ENCODE measurements at places on chromosomes 4 and X.
A peak's percentile ranks its signal among the peaks of the same experiment; 100 is the strongest.

GRCh38 chr4:79445371-79445781 lies 37.3 kb upstream of the GK2 start:
- DNase-seq = no peak

DNA sequence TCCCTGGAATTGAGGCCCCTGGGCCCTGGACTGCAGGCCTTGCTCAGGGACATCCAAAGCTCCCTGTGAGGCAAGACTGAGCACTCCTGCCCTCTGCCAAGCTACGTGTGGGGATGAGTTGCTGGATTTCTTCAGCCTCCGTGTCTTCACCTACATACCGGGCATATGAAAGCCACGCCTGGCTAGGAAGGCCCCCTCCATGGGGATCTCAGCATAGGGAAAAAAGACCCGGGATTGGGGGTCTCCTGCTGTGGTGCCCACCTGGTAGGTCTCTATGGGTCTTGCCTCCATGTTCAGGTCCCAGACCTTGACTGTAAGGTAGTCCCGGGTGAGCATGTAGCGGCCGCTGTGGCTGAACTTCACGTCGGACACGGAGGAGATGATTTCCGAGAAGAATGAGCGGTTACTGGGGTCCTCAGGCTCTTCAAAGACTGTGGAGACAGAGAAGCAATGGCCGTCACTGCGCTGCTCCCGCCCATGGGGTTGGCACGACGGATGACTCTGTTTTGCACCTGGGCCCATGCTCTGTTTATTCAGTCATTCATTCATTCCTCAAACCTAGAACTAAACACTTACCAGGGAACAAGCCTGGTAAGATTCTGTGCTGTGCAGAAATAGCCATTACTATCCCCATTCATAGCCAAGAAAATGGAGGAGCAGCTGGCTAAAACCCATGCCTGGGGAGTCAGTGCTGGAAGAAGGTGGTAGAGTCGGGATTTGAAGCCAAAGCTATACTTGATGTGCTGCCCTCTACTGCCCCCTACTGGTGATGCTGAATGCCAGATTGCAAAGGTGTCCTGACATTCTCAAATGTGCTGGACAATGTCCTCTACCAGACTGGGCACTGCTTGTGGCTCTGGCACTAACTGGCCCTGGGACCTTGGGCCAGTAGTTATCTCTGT lies 63.9 kb downstream of the WFS1 start:
- DNase-seq = no peak

DNA sequence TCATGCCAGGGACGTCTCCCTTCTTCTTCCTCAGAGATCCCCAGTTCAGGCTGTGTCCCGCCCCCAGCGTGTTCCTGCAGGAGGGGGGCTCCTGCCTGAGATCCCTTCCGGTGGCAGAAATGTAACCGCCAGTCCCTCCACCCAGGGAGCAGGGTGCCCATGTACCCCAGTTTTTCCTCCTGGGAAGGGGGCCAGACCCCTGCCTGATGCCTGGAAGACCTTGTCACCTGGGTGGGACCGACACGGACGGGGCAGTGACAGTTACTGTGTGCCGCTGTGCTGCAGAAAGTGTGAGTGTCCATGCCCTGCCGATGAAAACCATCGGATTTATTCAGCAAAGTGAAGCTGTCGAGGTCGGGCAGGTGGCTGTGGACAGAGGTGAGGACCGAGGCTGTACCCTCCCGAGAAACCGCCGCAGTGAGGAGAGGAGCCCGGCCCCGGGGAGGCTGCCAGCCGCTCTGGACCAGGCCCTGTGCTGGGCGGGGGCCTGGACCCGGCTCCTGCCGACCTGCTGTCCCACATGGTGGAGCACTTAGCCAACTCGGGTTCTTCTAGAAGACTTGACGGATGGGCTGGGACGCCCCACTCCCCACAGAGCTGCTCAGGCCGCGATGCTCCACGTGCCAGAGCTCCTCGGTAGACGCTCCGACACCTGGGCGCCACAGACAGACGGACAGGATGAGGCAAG lies 36.7 kb upstream of the HMX1 start:
- DNase-seq = no peak

DNA sequence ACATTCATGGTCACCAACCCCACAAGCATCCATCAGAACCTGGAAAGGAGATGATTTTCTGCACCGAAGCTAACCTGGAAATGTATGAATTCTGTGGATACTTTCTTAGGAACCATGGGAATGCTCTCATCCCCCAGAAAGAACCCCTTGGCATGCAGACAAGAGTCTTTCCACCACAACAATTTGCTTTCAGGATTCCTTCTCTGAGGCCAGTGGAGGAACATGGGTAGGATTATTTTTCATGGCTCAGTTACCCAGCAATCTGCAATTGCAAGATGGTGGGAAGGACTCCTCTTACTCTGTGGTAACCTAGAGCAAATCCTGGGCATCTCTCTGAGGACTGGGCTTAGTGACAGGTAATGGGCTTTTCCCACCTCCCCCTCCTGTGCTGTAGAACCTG lies 131.9 kb upstream of the MSX1 start:
- DNase-seq = no peak

DNA sequence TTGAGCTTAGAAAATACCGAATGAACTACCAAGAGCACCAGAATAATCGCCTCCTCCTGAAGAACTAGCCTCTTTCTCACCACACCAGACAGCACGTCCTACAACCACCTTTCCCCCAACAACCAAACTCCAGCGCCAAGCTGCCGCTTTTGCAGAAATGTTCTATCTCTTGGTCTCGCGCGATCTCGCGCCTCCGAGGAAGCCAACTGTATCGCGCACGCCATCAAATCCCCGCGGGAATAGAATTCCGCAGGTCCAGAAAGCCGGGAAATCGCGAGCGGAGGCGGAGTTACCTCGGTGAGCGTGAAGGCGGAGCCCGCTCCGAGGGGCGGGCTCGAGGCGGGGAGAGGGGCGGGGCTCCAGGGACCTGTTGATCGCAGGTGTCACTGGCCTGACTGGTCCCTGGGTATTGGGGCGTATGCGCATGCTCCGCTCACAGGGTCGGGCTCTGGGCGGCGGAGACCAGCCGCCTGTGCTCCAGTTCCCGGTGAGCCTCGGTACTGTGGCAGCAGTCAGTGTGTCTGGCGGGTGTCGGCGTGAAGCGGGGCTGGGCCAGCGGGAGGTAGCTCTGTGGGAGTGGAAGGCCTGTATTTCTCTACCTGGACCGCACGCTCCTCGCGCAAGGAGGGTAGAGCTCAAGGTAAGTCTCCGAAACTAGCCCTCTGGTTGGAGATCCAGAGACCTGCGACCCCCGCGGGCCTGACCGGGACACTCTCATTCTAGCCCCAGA lies at the start of gene USP53:
Gene USP53, plus strand, starts transcription at position 480 of the 730 bp plus-strand sequence. CDS start 27,047 bp downstream, outside the sequence.
- peak; percentile 99 for DNase-seq

DNA sequence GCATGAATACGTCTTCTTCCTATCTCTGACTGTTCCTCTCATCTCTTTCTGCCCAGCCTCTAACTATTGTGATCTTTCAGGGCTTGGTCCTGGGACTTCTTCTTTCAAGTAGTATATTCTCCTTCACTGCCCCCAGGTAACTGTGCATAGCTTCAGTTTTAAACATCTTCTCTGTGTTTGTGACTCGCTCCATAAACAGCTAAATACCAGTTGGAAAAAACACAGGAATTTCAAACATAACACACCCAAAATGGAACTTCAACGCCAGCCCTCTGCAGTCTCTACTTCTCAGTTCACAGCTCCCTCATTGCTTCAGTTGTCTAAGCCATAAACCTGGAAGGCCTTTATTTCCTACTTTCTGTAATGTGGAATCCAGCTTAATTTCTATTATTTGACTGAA lies 16.6 kb downstream of the TRIML2 start:
- DNase-seq = no peak

DNA sequence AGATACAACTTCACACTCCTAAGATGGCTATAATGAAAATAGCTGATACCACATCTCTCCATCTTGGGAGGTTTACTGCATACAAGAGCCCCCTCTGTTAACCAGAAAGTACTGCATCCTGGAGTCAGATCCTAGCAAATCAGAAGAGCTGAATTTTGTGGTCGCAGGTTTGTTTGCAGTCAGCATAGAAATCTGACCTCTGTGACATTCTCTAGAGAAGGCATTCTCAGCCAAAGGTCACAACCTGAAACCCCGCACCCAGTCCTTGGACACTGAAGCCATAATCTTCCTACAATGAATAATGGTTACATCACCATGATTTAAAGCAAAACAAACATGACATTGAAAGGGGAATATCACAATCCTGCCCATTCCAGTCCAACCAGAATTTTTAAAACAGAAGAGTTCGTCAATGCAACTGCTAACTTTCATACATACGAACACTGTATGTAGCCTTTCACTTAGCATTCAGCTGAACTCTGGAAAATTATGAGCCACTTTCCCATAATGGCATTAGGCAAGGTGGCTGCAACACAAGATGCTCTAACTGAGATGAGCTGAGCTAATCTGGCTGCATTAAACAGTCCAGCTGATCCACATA lies 17.6 kb downstream of the HS6ST2 start:
- DNase-seq = no peak

DNA sequence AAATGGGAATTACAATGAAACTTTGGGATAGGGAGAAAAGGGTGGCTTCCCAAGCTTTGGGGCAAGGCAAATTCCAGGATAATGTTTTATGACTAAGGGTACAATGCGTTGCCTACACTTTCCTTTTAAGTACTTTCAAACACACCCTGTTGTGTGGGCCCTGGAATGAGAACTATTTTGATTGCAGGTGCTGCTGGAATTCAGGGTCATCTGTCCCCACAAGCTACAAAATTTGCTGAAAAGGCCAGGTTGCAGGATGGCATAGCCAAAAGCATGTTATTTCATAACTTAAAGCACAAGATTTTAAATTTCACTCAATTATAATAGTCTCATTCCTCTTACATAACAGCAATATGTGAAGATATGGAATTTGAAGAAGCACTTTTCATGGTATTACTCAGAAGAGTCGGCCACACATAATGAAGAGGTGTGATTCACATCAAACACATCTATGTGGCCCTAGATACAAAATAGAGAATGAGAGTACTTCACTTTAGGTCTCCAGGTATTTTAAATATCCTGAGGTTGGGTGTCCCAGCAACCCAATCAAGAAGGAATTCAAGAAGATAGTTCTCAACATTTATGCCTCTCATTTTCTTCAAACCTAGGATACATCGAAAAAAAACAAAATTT lies 89.3 kb downstream of the APBB2 start:
- no peak for DNase-seq

- DNase-seq = no peak
Measured at GRCh38 chr4:108010167-108010566, 20.5 kb downstream of the HADH start.

- DNase-seq = no peak
Measured at GRCh38 chr4:139889264-139889663, 223.6 kb downstream of the MGST2 start.

GRCh38 chr4:96052827-96053226 lies 212.9 kb downstream of the PDHA2 start:
- DNase-seq = no peak

GRCh38 chr4:140163029-140163810 lies 9.2 kb upstream of the MAML3 start:
- DNase-seq = no peak

- no peak for DNase-seq
Measured at GRCh38 chr4:1377606-1378261, 28.5 kb downstream of the NKX1-1 start.

GRCh38 chr4:145423017-145423708 lies 58.5 kb upstream of the SMAD1 start:
- DNase-seq = no peak
